ENCODE measurements at places on chromosomes 16 and 17.
A peak's percentile ranks its signal among the peaks of the same experiment; 100 is the strongest.

DNA sequence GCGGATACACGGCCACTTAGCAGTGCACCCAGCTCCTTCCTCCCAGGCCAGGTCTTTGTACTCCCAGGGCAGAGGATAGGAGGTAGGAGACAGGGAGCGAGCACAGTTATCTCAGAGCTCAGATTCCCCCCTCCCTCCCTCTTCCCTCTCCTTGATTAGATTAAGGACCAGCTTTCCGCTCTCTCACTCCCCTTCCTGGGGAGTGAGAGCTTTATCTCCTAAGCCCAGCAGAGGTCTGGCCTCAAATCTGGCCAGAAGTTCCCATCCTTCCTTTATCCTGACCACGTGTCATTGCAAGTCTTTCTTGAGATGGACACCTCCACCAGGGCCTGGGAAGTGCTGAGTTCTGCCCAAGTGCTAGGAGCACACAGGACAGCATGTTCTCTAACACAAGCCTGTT, 5.1 kb downstream of the ARL4D start:
- no peak for DNase-seq

GRCh38 chr17:17876959-17877528, 40.3 kb upstream of the SREBF1 start:
- DNase-seq, result no peak

GRCh38 chr17:64092113-64092512, 37.8 kb downstream of the ERN1 start:
- peak; percentile 85 for DNase-seq

GRCh38 chr16:65066651-65067050, 55.2 kb downstream of the CDH11 start:
- DNase-seq, result no peak

DNA sequence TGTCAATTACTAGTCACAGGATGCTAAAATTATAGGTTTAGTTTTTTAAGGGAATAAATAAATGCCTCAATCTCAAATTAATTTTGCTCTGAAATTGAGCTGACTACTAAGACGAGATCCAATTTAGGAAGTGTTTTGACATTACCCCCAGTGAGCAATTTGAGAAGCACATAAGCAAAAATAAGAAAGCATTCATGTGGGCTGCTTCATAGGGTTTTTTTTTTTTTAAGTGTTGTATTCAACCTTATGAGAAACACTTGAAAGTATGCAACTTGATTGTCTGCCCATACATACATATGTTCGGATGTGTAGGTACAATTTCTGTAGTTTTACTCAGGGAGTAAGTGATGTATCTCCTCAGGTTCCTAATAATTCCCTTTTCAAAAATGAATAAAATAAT, 77.6 kb downstream of the PRKCA start:
- DNase-seq, result peak; percentile 11

GRCh38 chr17:4719684-4720221, 9.3 kb downstream of the ARRB2 start:
- DNase-seq, result no peak

- no peak for DNase-seq
Observed at GRCh38 chr16:86103320-86103719, 204.4 kb downstream of the IRF8 start.

GRCh38 chr17:13154930-13155329, 137.1 kb upstream of the ELAC2 start:
- DNase-seq, result no peak

- DNase-seq, result no peak
Observed at GRCh38 chr16:56583351-56584168, 5.8 kb upstream of the MT3 start.

DNA sequence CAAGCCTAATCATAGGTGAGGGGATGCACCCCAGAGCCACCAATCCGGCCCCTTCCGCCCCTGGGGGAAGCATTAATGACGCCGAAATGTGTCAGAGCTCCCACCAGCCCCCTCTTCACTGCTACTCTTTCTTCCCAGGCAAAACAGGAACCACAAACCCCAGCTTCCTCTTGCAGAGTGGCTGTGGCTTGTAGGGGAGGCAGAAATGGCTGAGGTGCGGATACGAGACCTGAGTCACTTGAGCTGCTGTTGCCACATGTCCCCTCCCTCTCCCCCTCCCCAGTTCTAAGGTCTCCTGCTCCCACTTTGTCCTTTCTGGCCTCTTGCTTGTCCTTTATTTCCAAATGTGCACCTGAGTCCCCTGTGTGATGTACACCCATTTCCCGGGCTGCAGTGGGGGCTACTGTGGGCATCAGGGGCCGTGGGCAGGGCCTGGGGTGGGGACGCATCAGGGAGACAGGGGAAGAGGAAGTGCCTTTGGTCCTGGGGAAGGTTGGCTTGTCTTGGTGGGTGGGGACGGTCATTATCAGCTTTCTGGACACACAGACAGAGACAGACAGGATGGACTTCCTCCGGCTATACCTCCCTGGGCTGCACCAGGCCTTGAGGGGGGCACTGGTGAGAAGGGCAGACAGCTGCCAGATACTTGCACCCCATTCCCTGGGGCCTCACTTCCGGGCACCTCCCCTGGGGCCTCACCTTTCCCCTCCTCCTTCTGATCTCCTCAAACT, at the start of gene APOBR:
APOBR (plus strand) TSS at position 523 of the 731 bp plus-strand sequence; CDS start at position 562, 39 bp downstream.
- DNase-seq, result peak; percentile 95

- no peak for DNase-seq
Observed at GRCh38 chr17:78884148-78884825, 18.7 kb downstream of the CEP295NL start.

- no peak for DNase-seq
Observed at GRCh38 chr17:79920751-79921410, 81.6 kb upstream of the CBX4 start.

- DNase-seq, result no peak
Observed at GRCh38 chr16:55248494-55248893, 75.5 kb upstream of the IRX6 start.

GRCh38 chr16:27679899-27680298, 130.0 kb downstream of the KATNIP start:
- DNase-seq, result no peak

- no peak for DNase-seq
Observed at GRCh38 chr17:67759355-67760171, 41.8 kb downstream of the NOL11 start.

DNA sequence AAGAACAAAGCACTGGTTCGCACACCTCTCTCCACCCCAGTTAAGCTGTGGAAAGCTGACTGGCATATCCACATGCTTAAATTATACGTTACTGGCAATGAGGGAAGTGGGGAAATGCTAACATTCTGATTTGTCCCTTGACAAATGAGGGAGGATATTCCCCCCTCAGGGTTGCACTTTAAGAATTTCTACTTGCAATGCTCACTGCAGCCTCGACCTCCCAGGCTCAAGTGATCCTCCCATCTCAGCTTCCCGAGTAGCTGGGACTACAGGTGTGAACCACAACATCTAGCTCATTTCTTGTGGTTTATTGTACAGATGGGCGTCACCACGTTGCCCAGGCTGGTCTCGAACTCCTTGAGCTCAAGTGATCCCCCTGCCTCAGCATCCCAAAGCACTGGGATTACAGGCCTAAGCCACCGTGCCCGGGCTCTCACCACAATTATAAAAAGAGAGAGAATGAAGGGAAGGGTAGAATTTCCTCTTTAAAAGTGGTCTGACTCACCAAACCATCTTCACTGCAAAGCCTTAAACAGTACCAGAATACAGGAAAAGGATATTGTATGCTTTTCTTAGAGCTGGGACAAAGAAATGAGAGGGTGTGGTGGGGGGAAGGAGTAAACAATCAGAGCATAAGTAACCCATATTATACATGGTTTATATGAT, 38.9 kb downstream of the KANSL1 start:
- no peak for DNase-seq

DNA sequence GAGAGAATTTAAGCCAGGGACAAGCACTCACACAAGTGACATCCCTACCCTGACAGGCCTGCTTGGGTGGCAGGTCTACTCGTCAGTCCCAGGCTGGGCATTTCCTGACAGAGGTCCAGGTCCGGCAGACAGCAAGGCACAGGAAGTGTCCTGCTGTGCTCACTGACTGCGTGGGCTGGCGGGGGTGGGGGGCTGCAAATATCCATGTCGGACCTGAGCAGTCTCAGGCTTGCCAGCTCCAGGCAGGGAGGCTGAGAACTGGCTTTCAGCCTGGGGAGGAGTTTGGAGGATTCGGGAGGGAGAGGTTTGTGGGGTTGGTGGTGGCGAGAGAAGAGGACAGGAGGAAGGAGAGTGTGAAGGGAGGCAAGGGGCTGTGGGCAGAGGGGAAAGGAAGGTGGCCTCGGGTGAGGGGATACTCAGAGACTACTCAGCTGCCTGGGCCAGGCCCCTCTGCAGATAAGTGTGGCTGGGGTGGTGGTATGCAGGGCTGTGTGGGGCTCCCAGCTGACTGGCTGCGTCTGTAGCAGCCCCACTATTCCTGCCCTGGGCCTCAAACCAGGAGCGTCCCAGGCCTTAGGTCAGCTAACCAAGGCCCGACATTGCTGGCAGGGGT, 7.8 kb downstream of the HIC1 start:
- no peak for DNase-seq

GRCh38 chr16:85625053-85625452, 11.9 kb downstream of the GSE1 start:
- DNase-seq, result no peak

- peak; percentile 86 for DNase-seq
Observed at GRCh38 chr17:3983606-3984484, 19.6 kb upstream of the ATP2A3 start.

DNA sequence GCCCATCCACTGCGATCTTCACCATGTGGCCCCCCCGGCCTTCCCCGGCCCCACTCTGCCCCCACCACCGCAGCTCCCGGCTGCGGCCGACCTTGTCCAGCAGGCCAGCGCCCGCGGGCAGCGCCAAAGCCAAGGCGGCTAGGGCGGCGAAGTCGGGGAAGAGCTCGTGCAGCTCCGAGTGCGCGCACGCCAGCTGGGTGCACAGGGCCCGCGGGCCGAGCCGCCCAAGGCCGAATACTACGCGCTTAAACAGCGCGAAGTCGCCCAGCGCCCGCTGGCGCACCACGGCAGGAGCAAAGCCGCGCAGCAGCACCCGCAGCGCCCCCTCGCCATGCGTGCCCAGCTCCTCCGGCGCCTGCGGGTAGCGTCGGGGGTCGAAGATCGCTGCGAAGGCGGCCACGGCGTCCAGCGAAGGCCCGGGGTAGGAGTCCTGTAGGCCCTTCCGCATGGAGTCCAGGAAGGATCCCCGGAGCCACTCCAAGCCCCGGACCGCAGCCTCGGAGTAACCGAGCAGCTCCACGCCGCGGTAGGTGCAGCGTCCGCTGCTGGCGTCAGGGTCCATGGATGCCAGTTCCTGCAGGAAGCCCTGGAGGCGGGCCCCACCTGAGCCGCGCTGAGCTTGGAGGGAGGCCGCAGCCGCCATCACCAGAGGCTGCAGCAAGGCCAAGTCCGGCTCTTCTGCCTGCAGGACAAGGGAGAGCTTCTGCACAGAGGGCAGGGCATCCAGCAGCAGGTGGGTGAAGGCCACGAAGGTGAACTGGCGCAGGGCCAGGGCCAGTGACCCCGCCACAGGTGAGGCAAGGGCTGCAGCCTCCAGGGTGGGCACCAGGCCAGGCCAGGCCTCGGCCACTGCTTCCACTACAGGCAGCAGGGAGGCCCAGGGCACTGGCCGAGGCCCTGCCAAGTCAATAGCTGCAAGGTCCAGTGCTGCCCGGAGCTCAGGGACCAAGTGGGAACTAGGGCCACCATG, 10.3 kb downstream of the C17orf113 start:
- no peak for DNase-seq

GRCh38 chr16:11356573-11357331, 11.5 kb downstream of the RMI2 start:
- DNase-seq, result peak; percentile 89

GRCh38 chr17:42743595-42744282, 1.1 kb downstream of the EZH1 start:
- no peak for DNase-seq

DNA sequence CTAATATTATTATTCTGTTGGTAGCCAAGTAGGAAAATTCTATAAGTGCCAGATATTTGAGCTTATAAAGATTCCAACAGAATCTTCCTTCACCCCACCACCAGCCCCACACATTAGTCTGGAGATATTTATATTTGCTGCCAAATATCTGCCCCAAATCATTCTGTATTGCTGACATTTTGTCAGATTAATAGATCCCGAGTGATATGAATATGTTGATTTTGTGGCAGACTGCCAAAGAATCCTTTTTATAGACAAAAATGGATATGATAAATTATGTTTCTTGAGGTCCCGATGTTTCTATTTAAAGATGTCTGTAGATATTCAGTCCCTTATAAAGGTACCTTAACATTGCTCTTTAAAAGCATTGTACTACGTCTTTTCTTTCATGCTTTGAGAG, 162.2 kb upstream of the KCNJ16 start:
- DNase-seq, result no peak

- no peak for DNase-seq
Observed at GRCh38 chr16:2194166-2194834, 2.1 kb downstream of the CASKIN1 start.

- no peak for DNase-seq
Observed at GRCh38 chr16:70568601-70569237, 45.1 kb downstream of the SF3B3 start.

Data from suppressor macrophage treated with lipopolysaccharide for 4 hours (primary cell).